SJCRH30 (cell line): ENCODE measurements at places on chromosomes 11 and 22. TPM values are rescaled to one million over a fixed set of nuclear protein-coding genes. Genes with fewer than 3 reads are reported as not detected.

GRCh38 chr22:37240941-37241320, 3.1 kb downstream of the RAC2 start:
- DNase-seq, result no peak

DNA sequence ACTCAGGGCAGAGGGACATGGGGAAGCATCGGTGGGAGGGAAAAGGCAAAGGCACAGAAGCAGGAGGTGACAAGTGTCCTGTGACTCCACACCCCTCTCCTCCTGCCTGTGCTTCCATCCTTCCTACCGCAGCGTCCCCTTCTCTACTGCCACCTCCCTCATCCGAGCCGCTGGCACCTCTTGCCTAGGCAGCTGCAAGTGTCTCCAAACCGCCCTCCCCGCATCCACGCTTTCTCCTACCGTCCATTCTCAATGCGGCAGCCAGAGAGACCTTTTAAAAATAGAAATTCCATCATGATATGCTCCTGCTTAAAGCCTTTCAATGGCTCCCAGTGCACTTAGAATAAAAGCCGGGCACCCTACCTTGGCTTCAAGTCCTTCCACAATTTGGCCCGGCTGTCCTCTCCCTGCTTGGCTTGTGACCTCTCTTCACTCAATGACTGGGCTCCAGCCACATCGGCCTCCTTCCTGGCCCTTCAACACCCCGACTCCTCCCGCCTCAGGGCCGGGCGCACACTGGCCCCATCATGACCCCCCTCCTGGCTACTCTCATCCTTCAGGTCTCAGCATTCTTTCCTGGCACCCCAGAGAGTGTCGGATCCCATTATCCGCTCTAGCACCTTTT, 16.5 kb downstream of the LRRC10B start:
- DNase-seq, result no peak

DNA sequence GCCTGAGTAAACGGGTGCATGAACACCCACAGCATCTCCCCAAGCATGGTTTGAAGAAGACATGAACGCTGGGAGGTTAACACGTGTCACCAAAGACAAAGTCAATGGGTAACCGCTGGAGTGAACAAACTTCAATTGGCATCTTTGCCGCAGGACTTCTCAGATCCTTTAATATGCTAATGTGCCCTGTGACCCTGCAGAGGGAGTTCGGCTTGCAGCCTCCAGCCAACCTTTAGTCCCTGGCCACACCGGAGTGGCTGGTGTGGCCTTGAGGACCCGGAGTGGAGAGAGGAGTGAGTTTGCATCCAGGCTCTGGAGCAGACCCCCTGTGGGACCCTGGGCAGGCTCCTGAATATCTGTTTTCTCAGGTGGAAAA, 57.0 kb downstream of the FLRT1 start:
- no peak for DNase-seq

DNA sequence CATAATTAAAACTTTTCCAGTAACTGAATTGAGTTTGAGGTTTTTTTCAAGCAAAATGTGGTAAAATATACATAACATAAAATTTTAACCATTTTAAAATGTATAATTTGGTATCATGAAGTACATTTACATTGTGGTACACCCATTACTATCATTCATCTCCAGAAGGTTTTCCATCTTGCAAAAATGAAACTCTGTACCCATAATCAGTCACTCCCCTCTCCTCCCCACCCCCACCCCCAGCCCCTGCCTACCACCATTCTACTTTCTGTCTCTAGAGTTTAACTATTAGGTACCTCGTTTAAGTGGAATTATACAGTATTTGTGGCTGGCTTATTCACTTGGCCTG, 63.7 kb downstream of the MICAL2 start:
- no peak for DNase-seq

DNA sequence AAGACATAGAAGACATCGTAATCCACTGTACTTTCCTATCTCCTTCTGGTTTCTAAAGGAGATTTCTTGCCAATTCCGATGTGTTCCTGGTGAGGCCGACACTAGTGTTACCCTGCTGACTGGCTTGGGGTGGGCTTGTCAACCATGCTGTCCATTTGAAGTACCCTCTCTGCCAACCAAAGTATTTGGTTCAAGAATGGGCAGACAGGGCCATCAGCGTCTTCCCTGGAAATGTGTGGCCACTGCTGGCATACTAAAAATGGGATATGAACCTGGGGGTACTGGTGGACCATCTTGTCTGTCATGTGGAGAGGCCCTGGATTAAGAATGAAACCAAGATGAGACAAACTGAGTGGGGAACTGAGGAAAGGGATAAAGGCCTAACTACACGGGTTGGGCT, 1.8 kb upstream of the VSTM5 start:
- no peak for DNase-seq

DNA sequence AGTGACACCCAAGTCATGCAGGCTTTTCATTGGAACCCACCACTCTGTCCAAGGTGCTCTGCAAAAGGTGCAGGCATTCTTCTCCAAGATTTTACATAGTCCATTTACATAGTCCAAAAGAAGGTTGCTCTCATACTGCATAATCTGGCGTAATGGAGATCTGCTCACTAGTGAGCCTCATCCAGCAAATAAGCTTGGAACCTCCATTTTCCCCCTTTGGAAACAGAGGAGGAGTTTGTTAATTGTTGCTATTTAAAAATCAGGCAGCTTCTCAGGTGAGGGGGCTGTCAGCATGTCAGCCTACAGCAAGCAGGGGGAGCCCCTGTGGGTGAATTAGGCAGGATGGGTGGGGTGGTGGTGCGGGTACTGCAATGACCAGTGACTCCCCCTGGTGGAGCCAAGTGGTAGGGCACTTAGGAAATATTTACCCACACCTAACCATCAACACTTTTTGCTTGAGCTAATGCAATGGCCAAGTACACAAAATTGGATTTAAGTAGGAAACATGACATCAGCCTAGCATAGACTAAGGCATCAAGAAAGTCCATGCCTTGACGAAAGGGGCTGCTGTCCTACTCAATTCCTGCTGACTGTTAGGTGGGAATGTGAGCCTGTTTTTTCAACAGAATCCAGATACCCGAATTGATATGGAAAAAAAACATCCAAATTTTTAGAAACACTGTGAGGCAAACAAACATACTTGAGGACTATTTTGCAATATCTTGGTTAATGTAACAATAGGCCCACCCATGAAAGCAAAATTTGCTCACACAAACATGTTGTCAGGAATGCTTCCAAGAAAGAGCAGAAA, 64.5 kb downstream of the AMBRA1 start:
- DNase-seq, result peak; percentile 74

- DNase-seq, result no peak
These were observed 123.4 kb downstream of the COMMD9 start for GRCh38 chr11:36165621-36166397.

DNA sequence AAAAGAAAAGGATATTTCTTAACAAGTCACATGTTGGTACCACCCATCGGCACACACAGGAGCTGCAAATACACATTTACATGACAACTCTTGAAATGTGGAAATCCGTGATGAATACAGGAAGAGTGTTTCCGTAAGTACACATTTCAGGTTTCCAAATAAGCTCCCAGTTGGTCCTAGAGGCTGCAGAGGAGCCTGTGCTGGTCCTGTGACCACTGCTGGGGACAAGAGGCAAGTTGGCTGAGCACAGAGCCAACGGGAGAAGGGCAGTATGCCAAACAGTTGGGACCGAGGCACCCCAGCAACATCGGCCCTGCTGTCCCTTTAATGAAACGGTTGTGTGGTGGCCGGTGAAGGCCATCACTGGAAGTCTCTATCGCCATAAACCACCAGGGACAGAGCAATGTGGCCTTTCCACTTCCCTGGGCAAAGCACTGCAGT, 38.5 kb upstream of the ARFGAP3 start:
- no peak for DNase-seq

DNA sequence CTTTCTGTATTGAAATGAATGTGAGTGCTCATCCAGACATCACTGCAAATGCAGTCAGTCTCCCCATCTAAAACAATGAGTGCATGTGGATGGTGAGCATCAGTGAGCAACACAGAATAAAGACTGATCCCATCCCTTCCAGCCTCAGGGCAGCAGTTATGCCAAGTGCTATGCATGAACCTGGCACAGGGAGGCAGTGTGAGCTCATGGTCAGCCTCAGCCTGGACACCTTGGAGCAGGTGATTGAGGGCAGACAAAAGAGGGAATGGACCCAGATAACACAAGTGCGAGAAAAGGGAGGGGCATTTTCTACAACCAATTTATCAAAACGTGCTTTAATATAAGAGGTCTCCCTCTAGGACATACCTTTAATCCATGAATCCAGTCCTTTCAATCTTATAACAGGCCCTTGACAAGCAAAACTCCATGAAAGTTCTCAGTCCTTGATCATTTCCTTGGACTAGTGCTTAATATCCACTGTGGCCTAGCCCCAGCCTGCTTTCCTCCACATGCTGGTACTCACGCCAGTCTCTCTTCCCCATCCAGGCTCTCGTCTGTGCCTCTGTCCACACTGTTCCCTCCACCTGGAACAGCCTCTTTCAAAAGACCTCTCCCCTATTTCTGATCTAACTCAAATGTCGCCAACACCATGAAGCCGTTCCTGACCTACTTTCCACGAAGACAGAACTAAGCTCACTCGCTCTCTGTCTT, 50.5 kb upstream of the LRRC55 start:
- DNase-seq, result peak; percentile 46

DNA sequence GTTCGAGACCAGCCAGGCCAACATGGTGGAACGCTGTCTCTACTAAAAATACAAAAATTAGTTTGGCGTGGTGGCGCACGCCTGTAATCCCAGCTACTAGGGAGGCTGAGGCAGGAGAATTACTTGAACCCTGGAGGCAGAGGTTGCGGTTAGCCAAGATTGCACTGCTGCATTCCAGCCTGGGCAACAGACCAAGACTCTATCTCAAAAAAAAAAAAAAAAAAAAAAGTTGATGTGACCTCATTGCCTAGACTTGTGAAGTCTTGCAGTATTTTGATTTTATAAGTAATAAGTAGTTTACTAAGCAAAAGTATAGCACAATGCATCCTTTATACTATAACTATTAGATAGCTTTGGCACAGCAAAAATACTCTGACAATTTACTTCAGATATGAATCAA, 9.9 kb upstream of the CUL5 start:
- DNase-seq, result no peak

GRCh38 chr11:64165481-64165841, 452 bp downstream of the MACROD1 start:
- DNase-seq, result peak; percentile 63

The PGA5 gene
- total RNA-seq, result not detected in 2 replicates

The PKNOX2 gene
- 13.1 and 15.1 TPM in 2 replicates for total RNA-seq

The IRF7 gene
- total RNA-seq, result 3.6 and 5.8 TPM in 2 replicates

The SLC22A9 gene
- not detected in 2 replicates for total RNA-seq

The SLC22A12 gene
- not detected in 2 replicates for total RNA-seq

The FOLR3 gene
- total RNA-seq, result not detected in 2 replicates

The DKK3 gene
- 11.7 and 13.9 TPM in 2 replicates for total RNA-seq
